ENCODE measurements at places on chromosomes 1 and 21.

DNA sequence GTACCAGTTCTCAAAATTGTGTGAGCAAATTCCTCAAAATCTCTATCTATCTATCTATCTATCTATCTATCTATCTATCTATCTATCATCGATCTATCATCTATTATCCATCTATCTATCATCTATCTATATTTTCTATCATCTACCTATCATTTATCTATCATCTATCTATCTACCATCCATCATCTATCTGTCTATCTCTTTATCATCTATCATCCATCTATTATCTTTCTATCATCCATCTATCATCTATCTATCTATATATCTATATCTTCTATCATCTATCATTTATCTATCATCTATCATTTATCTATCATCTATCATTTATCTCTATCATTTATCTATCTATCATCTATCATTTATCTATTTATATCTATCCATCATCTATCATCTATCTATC lies 364.7 kb upstream of the GREM2 start:
- DNase-seq: no peak

- no peak for DNase-seq
These were observed 109.2 kb downstream of the RERE start for GRCh38 chr1:8708259-8708658.

- peak; percentile 45 for DNase-seq
These were observed 53.8 kb upstream of the HPDL start for GRCh38 chr1:45272913-45273371.

DNA sequence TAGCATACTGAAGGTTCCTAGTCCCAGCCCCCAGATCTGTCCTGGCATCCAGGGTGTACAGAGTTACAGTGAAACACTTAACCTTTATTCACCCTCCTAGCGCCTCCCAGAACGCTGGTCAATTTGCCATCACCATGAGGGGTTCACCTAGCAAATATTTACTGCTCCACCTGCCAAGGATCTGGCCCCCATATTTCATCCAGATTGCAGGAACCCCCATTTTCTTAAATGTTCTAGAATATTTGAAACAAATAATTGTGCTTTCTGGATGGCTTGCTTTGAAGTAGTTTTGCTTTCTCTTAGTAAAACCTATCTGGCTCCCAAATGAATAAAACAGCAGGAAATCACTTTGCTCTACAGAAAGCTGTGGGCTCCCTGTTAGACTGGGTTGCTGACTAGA lies 37.7 kb downstream of the KCNN3 start:
- no peak for DNase-seq

GRCh38 chr1:1359308-1359663 lies 931 bp upstream of the MXRA8 start:
- DNase-seq: no peak

GRCh38 chr1:67367370-67368045 lies 59.8 kb downstream of the IL12RB2 start:
- DNase-seq: no peak

GRCh38 chr1:99685516-99686180 lies 39.7 kb downstream of the PALMD start:
- peak; percentile 12 for DNase-seq

- DNase-seq: no peak
These were observed 185.4 kb downstream of the LYPLAL1 start for GRCh38 chr1:219359126-219359525.

- DNase-seq: no peak
These were observed 4.8 kb downstream of the CNTN2 start for GRCh38 chr1:205047764-205048231.

- peak; percentile 70 for DNase-seq
These were observed 10.7 kb downstream of the MR1 start for GRCh38 chr1:181044449-181044966.

DNA sequence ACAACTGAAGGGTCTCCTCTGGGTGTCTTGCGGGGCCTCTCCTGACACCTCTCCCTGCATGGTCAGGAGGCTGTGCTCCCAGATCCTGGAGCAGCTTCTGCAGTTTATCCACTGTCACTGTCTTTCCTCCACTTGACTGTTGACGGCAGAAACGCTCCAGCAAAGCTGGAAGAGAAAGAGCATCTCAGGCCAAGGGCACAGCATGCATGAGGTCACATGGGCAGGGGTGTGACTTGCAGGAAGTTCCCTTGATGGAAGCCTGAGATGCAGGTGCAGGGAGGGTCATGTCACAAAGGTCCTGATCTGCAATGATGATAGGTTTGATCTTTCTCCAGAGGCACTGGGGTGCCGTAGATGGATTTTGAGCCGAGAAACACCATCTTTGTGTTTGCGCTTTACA lies 23.3 kb downstream of the SLC44A3 start:
- DNase-seq: no peak

DNA sequence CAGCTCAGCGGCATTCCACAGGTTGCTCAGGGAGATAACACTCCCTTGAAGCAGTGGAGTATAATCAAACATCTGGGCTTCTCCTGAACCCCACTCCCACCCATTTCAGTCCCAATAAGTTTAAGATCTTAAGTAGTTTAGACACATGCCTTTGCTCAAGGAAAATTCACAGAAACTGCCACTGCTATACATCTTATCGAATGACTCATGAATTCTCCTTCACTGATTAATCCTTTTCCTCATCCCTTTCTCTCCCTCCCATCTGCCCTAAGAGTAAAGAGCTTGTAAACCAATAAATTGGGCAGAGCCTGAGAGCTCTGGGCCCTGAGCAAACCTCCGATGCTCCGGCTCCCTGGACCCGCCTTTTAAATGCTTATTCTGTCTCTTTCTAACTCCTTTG lies 10.2 kb downstream of the VN1R5 start:
- no peak for DNase-seq

DNA sequence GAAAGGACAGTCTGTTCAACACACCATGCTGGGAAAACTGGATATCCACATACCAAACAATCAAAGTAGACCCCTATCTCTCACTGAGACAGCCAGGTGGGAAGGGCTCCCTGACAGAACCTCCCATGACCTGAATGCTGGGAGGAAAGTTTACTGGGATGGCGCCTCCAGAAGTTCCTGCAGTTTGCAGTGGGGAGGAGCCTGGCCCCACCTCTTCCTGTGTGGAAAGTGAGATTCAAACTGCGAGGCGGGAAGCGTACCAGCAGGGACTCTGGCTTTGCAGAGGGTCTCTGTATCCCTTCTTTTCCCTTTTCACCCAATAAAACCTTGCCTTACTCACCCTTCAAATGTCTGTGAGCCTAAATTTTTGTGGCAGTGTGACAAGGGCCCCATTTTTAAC lies 190.7 kb downstream of the HHIPL2 start:
- DNase-seq: no peak

- DNase-seq: no peak
These were observed 100.2 kb upstream of the COG2 start for GRCh38 chr1:230542054-230542453.

DNA sequence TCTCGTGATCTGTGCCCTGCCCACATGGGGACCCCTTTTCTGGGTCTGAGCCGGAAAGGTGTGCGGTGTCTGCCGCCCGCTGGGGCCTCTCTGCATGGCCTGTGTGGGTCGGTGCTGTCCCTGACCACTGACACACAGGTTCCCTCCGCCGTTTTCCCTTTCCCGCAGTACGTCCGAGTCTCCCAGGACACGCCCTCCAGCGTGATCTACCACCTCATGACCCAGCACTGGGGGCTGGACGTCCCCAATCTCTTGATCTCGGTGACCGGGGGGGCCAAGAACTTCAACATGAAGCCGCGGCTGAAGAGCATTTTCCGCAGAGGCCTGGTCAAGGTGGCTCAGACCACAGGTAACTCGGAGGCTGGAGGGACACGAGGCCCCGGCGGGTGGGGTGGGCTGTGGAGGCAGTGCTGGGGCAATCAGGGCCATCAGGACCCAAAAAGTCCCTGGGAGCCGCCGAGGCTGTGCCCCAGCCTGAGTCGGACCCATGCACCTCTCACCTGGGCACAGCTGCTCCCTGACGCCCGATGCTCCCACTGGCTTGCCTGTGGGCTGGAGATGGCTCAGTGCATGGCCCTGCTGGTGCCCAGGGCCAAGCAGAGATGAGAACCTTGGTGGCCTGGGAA lies 13.3 kb downstream of the TRPM2 start:
- no peak for DNase-seq

DNA sequence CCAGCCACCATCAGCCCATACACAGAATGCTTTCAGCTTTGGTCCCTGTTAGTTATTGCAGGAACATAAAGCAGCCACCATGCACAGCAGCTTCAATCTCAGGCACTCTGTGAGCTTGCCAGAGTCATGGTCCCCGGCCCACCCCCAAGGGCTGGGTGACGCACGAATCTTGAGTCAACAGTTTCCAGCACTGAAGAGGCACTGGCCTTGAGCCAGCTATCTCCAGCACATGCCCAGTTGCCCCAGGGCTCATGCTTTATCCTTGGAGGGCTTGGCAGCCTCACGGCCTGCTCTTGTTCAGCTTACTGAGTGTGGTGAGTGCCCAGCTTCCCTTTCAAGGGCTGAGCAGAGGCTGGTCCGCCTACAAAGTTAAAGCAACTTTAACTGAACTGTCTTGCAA lies 200.7 kb upstream of the RAB4A start:
- peak; percentile 59 for DNase-seq

GRCh38 chr1:42403880-42404400 lies 23.3 kb downstream of the RIMKLA start:
- no peak for DNase-seq

- no peak for DNase-seq
These were observed 34.0 kb upstream of the CTPS1 start for GRCh38 chr1:40945491-40945973.

DNA sequence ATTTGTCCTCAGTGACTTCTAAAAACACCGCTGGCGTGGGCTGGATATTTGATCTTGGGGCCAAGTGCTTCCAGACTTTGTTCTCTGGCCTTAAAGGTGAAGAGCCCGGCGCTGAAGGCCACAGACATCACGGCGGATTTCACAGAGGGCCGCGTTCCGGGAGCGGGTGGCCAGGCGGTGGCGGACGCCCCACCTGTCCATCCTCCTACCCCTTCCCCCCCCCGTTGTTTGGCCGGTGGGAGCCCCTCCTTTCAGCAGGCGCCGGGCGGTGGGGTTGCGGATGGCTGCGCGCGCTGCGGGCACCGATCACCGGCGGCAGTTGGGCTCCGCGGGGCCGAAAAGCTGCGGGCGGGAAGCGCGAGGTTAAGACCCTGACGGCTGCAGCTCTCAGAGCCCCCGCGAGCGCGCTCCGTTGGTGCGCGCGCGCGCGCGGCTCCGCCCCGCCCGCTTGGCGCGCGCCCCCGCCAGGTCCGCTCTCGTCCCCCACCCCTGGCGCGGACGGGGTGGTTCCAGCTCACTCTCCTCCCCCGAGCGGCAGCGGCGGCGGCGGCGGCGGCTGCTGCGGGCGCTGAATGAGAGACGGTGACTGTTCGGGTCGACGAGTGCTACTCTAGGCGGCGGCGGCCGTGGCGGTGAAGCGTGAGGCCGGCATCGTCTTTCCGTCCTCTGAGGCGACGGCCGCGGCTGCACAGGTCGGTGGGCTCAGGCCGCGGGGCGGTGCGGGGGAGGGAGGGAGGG lies at the start of gene RALGPS2:
Gene RALGPS2 (plus strand): TSS at position 517 of the 738 bp plus-strand sequence. CDS start 51,521 bp downstream, outside the sequence.
- peak; percentile 73 for DNase-seq

DNA sequence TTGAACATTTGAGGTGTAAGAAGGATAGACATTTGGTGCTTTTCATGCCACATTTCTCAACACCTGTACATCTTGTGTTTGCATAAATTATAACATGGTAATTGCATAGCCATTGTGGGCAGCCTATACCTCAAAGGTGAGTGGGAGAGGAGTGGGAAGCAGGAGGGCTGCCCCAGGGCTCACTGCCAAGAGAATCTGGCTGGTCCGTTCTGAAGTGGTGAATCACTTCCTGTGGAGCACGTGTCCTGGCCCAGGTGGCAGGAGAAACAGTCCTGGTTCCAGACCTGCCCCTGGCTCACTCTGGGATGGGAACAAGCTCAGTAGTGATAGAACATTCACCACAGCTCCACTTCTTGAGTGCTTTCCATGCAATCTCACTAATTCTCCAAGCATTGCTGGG lies 11.6 kb upstream of the OLFML2B start:
- DNase-seq: no peak

- DNase-seq: no peak
These were observed 20.8 kb upstream of the LAPTM5 start for GRCh38 chr1:30778154-30778978.

DNA sequence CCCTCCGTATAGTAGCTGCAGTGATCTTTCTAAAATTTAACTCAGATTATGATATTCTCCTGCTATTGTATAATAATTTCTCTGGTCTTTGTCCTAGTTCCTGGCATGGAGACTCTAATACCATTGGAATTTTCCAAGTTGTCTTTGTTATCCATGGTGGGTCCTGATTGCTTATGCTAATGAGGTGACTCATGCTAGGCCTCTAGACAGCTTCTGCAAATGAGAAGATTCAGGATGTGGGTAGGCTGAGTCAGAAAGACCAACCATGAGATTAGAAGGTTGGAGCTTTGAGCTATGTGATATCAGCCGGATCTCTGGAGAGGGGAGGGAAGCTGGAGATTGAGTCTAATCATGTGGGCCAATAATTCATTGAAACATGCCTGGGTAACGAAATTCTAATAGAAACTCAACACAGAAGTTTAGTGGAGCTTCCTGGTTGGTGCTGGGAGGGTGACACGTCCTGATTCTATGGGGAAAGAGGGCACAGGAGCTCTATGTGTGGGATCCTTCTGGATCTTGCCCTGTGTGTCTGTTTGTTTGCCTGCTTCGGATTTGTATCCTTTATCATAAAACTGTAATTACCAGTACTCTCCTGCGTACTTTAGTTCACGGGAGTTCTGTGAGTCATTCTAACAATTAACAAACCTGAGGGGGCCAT lies 73.2 kb upstream of the CNIH3 start:
- DNase-seq: peak; percentile 1

- no peak for DNase-seq
These were observed 110.8 kb downstream of the RABGAP1L start for GRCh38 chr1:174269989-174270651.

GRCh38 chr1:2170211-2170610 lies 24.4 kb downstream of the FAAP20 start:
- no peak for DNase-seq

GRCh38 chr1:231016966-231017365 lies 23.1 kb downstream of the FAM89A start:
- no peak for DNase-seq

DNA sequence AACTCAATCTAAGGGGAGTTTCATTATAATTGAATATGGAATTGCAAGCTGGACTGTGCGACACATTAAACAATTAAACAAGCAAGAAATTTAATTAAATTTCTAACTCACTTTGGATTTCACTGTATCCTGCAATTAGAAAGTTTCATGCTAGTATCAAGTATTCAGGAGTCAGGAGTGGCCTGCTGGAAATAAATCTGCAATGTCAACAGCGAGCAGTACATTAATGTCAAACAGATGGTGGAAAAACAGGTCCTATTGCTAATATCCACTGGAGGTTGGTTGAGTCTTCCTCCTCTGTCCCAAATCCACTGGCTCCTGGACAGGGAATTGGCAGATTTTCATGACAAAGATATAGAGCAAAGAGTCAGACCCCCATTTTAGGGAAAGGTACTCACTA lies 237.1 kb downstream of the VAV3 start:
- DNase-seq: no peak

DNA sequence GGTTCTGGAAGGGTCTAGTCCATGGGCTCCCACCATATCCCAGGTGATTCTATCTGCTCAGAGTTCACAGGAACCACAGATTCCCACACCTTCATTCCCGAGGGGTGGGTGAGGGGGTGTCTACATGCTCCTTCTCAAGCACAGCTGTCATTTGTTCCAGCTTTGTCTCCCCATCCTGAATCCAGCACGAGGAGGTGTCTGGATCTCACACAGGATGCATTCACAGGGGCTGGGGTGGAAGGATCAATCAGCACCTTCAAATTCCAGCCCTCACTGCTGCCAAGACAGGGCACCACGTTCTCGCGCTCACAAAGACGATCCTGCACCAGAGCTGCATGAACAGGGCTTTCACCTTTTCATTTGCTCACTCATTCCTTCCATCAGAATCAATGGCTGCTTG lies 52.7 kb downstream of the TCP10L start:
- DNase-seq: no peak
